Right atrium auricular region (tissue), 2 donors: ENCODE measurements at places on chromosomes 1 and 21. TPM values are rescaled to one million over a fixed set of nuclear protein-coding genes. Genes with fewer than 3 reads are reported as not detected.

Gene FAM163A
- total RNA-seq = not detected

Gene LRRC8D
- 10.9 TPM for total RNA-seq

Gene HRNR
- not detected for total RNA-seq

Gene WARS2
- total RNA-seq = 9.5 TPM

Gene CHIA
- not detected for total RNA-seq

Gene PROX1
- total RNA-seq = 46.5 TPM

Gene LHX8
- total RNA-seq = not detected

Gene VHLL
- total RNA-seq = not detected

Gene GMEB1
- 8.8 TPM for total RNA-seq

Gene CLCA1
- not detected for total RNA-seq

DNA sequence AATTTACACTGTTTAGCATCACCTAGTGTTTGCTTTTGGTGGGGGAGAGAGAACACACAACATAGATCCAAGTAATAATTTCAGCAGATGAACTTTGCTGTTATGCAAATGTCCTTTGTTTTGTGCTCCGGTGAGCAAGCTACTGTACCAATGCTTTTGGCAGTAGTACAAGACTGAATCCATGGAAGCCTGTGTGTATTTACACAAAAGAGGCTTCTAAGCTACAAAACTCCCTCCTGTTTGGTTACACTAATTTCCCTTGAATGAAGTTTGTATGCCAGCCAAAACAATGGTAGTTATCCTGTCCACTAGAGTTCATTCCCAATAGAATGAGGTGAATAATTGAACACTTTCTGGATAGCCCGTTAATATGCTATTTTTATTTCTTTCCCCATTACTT, 320.5 kb downstream of the KCTD3 start:
- no peak overlapping the region for H3K4me3 ChIP-seq
- H3K36me3 ChIP-seq = no peaks in the 10 kb centered on the region
- no peaks in the 10 kb centered on the region for H3K27me3 ChIP-seq
- DNase-seq = no peak

GRCh38 chr1:72296501-72296900, 14.2 kb upstream of the NEGR1 start:
- H3K4me1 ChIP-seq = no peaks in the 10 kb centered on the region
- no peak overlapping the region for H3K27ac ChIP-seq
- no peak for DNase-seq
- no peaks in the 10 kb centered on the region for H3K27me3 ChIP-seq
- H3K36me3 ChIP-seq = no peaks in the 10 kb centered on the region

DNA sequence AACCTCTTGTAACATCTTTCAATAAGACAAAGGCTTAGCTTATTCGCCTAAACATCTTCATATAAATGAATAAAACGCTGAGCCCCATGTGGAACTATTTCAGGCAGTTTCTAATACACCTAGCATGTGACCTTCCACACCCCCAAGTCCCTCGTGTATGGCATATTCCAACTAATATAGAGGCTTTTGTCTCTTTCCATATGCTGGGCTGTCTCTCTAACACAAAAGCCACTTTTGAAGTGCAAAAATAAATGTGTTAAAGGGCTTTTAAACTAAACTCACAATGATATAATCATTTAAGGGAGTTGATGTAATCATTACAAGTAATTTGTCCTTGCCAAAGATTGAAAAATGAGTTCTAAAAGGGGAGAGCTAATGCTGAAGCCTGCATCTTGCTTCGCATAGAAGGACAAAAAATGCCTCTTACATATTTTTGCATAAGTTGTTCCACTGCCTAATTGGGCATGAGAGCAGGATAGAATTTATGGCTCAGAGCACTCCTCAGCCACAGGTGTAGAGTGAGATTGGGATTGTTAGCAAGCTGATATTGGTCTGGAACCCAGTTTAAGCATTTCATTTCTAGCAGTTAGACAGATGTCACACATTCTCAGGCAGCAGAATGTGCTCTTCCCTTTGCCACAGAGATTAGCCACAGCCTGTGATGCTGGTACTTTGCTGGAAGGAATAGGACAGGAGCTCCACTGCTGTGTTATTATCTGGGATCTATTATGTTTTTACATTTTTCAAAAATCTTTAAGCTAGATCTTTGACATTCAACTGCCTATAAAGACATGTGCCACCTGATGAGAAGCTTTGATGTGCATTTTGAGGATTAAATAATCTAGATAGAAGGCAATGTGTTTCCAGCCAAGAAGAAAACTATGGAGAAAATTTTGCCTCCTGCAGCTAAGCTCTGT, 1044.4 kb downstream of the ADGRL2 start:
- no peaks in the 10 kb centered on the region for H3K4me1 ChIP-seq
- no peak overlapping the region for H3K27ac ChIP-seq
- H3K4me3 ChIP-seq = no peak overlapping the region
- no peak for DNase-seq
- no peaks in the 10 kb centered on the region for H3K27me3 ChIP-seq
- no peaks in the 10 kb centered on the region for H3K36me3 ChIP-seq

- no peaks in the 10 kb centered on the region for H3K27me3 ChIP-seq
- no peak overlapping the region for H3K4me3 ChIP-seq
- DNase-seq = no peak
- no peaks in the 10 kb centered on the region for H3K36me3 ChIP-seq
- H3K27ac ChIP-seq = no peak overlapping the region
- H3K4me1 ChIP-seq = peaks cover 5% of the 10 kb centered on the region
Observed at GRCh38 chr1:86380257-86380861, 15.8 kb downstream of the ODF2L start.

- H3K27ac ChIP-seq = peak overlapping the region; percentile 93
- DNase-seq = no peak
- no peaks in the 10 kb centered on the region for H3K4me1 ChIP-seq
- no peak overlapping the region for H3K4me3 ChIP-seq
- H3K27me3 ChIP-seq = no peaks in the 10 kb centered on the region
Observed at GRCh38 chr1:233679030-233679429, 65.1 kb downstream of the KCNK1 start.

DNA sequence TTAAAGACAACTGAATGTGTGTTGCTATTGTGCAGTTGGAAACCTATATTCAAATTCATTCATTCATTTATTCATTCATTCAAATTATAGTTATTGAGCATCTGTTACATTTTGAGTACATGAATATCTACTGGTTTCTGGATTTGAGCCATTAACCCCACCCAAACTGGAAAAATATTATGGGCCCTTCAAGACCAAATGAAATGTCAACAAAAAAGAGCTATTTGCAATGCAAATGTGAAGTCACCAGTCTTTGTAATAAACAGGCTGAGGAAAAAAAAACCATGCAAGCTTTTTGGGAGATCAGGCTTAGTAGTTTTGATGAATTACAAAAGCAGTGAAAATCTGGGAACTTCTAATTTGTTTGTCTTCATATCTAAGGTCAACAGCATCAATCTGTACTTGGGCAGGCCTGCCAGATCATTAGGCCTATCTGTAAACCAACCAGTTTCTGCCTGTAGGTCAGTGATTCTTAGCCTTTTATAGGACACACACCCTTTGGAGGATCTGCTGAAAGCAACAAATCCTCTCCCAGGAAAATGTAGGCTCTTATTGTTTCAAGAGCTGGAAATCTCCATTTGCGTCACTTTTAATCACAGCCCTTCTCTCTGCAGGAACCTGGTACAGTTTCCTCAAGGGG, 134.7 kb downstream of the FAM78B start:
- H3K27ac ChIP-seq = no peak overlapping the region
- no peaks in the 10 kb centered on the region for H3K36me3 ChIP-seq
- H3K4me1 ChIP-seq = no peaks in the 10 kb centered on the region
- DNase-seq = no peak

GRCh38 chr1:194658090-194658439, 1471.7 kb upstream of the B3GALT2 start:
- no peak overlapping the region for H3K4me3 ChIP-seq
- H3K36me3 ChIP-seq = no peaks in the 10 kb centered on the region
- H3K27ac ChIP-seq = no peak overlapping the region
- no peaks in the 10 kb centered on the region for H3K27me3 ChIP-seq
- H3K4me1 ChIP-seq = no peaks in the 10 kb centered on the region

GRCh38 chr1:36768486-36769178, 265.7 kb downstream of the GRIK3 start:
- H3K4me3 ChIP-seq = no peak overlapping the region
- H3K27ac ChIP-seq = no peak overlapping the region
- no peaks in the 10 kb centered on the region for H3K36me3 ChIP-seq

DNA sequence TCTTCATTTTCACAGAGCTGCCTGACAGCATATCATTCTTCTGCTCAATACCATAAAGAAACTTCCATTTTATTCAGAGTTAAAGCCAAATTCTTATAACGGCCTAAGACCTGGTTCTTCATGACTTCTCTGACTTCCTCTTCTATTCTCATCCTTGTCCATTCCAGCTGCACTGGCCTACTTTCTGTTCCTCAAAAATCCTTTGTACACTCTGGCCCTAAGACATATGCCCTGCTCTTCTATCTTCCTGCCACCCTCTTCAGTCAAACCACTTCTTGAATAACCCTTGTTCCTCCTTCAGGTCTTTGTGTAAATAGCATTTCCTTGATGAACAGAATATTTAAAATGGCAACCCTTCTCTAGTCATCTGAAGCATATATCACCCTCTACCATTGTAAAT, 1338.7 kb upstream of the ADGRL2 start:
- no peaks in the 10 kb centered on the region for H3K36me3 ChIP-seq
- no peak overlapping the region for H3K27ac ChIP-seq
- H3K27me3 ChIP-seq = no peaks in the 10 kb centered on the region

DNA sequence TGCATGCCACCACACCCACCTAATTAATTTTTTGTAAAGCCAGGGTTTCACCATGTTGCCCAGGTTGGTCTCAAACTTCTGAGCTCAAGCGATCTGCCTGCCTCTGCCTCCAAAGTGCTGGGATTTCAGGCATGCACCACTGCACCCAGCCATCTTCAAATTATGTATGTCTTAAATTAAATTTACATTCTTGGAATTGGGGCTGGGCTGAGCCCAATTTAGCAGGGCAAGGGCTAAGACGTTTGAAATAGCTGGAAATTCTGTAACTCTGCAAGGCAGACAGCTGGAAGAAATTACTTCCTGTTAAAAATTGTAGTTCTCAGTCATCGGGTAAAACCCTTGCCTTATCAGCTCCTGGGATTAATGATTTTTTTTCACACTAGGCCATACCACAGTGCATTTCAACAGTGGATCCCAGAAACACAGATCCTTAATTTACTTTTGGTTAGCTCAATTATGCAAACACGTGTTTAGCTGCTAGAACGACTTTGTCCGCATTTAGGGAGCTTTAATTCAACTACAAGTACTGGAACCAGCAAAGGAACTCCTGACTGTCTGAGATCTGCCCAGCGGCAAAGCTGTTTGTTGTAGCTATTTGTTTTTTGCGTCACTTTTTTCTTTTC, 83.3 kb downstream of the OLFML3 start:
- DNase-seq = no peak
- no peaks in the 10 kb centered on the region for H3K4me1 ChIP-seq
- H3K4me3 ChIP-seq = no peak overlapping the region
- no peaks in the 10 kb centered on the region for H3K27me3 ChIP-seq

- no peak overlapping the region for H3K27ac ChIP-seq
- peak; percentile 49 for DNase-seq
- no peaks in the 10 kb centered on the region for H3K36me3 ChIP-seq
- H3K27me3 ChIP-seq = no peaks in the 10 kb centered on the region
- no peak overlapping the region for H3K4me3 ChIP-seq
Observed at GRCh38 chr1:29798699-29799566, 562.6 kb downstream of the PTPRU start.

DNA sequence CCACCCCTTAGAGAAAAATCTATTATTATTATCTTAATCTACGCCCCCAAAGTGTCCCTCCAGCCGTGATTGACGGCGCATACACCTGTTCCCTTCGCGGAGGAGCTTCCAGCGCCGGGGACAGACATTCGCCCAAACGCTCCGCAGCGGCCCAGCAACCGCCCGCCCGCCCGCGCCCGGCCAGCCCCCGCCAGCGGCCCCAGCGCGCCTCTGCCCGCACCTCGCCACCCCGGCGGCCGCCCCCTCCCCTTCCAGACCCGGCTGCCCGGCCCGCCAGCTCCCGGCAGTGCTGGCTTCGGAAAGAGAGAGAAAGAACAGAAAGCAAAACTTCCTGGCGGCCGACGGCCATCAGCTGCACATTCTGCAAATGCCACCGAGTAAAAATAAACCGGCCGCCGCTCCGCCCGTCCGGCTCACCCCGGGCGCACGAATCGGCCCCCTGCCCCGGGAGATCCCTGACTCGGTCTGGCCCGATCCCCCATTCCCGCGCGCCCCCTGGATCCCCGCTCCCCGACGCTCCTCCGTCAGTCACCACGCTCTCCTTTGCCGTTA, 1.6 kb downstream of the CASZ1 start:
- H3K4me3 ChIP-seq = peak overlapping the region; percentile 46
- H3K27me3 ChIP-seq = no peaks in the 10 kb centered on the region
- no peaks in the 10 kb centered on the region for H3K4me1 ChIP-seq
- peak overlapping the region; percentile 96 for H3K27ac ChIP-seq
- DNase-seq = no peak

DNA sequence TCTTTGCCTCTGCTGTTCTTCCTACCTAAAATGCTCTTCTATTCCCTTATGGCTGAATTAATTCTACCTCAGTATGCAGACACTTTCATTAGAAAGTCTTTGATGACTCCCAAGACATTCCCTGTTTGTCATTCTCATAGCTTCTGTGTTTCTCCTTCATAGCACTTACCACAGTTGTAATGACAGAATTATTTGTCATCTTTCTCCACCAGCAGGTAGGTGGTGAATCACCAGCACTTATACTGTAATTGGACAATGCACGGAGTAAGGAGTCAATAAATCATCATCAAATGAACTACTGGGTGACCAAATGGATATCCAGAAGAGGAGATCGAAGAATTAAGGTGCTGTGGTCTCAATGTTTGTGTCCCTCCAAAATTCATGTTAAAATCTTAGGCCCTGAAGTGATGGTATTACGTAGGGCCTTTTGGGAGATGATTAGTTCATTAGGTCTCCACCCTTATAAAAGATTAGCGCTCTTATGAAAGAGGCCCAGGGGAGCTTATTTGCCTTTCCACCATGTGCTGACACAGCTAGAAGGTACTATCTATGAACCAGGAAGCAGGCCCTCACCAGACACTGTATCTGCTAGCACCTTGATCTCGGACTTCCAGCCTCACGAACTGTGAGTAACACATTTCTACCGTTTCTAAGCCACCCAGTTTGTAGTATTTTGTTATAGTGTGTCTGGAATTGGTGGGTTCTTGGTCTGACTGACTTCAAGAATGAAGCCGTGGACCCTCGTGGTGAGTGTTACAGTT, 2.4 kb upstream of the CCT8 start:
- H3K4me3 ChIP-seq = no peak overlapping the region
- H3K36me3 ChIP-seq = no peaks in the 10 kb centered on the region
- no peak for DNase-seq
- no peaks in the 10 kb centered on the region for H3K27me3 ChIP-seq
- no peak overlapping the region for H3K27ac ChIP-seq

- H3K4me3 ChIP-seq = no peak overlapping the region
- no peaks in the 10 kb centered on the region for H3K4me1 ChIP-seq
- H3K27me3 ChIP-seq = no peaks in the 10 kb centered on the region
- H3K27ac ChIP-seq = no peak overlapping the region
- no peaks in the 10 kb centered on the region for H3K36me3 ChIP-seq
Observed at GRCh38 chr1:246010386-246010785, 496.7 kb downstream of the SMYD3 start.
